ENCODE measurements at places on chromosomes 11 and 22.

GRCh38 chr11:78310500-78310909 lies 107.1 kb downstream of the GAB2 start:
- DNase-seq, result no peak

GRCh38 chr22:38338772-38339379 lies 21.6 kb upstream of the CSNK1E start:
- DNase-seq, result peak; percentile 34

DNA sequence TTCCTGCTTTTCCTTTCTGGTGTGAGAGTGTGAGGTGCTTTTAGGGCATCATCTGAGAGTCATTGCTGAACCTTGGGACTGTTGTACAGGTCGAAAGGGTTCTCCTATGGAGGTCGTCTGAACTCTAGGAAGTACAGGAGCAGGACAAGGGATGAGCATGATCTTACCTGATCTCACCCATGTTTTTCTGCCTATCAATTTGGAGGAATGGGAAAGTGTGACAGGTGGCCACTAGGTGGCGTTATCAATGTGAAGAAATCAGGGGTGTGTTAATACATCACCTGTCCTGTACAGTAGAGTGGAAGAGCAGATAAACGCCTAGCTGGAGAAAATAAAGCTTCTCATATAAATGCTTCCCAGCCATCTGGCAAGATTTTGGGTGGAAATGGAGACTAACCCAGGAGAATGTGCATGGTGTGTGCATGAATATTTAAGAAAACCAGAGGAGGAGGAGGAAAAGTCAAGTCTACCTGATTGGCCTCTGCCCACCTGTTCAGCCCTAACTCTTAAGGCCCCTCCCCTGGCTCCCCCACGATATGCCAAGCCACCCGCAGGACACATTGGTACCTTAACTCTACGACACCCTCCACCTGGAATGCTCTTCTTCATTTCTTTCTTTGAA lies 72.0 kb upstream of the NARS2 start:
- peak; percentile 88 for DNase-seq

- DNase-seq, result no peak
These were observed 550.7 kb downstream of the ETS1 start for GRCh38 chr11:128036556-128037093.

DNA sequence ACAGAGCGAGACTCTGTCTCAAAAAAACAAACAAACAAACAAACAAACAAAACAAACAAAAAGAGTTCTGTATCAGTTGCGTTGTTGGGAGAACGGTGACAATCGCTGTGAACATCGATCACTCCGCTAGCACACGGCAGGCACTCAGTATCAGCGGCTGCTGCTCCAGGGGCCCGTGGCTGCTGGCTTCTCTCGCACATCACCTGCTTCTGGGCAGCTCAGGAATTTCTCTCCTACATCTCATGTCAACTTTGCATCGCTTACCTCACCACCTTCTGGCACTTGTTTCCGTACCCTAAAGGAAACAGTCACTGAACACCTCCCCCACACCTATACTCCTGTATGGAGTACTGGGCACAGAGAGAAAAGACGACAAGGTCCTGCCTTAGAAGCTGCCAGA lies 70.3 kb upstream of the WNT7B start:
- peak; percentile 42 for DNase-seq

DNA sequence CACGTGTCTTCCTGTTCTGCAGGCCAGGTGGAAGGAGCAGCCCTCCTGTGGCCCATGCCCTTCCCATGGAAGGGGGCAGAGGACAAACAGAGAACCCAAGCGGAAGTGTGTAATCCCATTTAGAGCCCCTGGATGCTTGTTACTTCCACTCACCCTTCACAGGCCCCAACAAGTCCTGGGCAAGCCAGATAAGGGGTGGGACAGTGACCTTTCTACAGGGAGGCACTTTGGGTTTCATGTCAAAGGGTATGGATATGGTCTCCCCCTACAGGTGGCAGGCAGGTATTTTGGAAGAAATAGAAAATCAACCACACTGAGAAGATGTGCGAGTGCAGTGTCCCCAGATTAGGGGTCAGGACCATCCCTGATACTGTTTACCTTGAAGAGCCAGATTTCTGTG lies 11.4 kb downstream of the MPEG1 start:
- no peak for DNase-seq

DNA sequence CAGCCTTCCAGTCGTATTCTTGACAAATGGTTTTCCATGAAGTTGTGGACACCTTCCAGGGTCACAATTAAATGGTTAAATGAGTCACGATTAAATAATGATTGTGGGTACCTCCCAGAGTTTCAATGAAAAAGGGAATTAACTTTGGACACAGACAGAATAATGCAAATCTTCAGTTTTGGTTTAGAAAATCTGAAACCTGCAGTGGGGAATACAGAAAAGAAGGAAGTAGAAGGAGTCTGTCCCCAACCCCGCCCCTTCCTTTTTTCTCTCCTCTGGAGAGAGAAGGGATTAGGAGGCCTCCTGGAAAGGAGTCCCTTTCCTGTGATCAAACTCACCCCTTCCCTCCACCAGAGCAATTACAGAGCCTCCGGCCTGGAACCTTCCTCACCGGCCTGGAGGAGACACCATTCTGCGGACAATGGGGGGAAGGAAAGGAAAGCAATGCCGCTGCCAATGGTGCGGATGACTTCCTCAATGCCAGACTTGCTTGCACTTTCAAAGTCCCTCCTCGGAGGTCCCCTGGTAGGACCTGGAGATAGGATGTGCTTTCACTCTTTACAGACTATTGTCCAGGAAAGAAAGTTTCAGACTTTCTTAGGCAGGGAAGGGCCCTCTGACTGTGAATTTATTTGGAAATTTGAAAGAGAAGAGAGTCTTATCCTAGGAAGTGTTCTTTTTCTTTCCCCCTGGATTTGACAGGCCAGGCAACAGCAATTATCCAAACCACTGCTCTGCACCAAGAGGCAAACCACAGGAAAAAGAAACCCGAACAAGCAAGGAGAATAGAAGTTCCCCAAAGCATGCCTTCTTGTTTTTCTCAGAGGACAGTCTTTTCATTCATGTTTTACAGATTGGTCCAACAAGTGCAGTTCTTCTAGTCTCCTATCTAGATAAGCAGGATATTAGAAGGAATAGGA lies 86.8 kb downstream of the PTPRJ start:
- DNase-seq, result no peak

- peak; percentile 64 for DNase-seq
These were observed 1276.1 kb downstream of the LRRC4C start for GRCh38 chr11:40183073-40184064.

DNA sequence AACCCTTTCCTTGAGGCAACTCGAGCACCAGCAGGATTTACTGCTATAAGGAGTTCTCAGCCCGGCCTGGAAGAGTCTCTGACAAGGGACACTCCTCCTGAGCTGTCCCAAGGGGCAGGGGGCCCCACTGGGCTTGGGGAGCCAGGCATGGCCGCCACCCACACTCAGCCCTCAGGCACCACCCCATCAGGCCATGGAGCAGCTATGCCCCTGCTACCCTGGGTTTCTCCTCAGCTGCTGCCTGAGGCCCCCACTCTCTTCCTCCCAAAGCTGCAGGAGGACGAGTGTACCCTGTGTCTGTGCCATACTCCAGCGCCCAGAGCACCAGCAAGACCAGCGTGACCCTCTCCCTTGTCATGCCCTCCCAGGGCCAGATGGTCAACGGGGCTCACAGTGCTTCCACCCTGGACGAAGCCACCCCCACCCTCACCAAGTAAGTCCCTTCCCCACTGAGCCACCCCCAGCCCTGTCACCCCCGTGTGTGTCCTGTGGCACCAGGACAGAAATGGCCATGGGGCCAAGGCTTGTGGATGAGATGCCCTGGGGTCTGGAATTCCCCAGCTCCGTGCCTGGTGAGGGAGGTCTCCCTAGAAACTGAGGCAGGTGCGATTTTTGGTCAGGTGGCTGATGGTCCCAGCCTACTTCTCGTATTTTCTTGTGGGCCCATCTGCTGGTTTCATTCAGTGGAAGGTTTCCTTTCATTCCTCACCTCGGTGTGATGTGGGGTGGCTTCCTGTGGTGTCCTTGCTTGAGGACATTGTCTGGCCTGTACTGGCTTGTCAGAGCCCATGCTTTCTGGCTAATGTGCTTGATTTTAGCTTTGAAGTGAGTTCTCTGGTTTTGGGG lies 28.4 kb downstream of the TAB1 start:
- no peak for DNase-seq

DNA sequence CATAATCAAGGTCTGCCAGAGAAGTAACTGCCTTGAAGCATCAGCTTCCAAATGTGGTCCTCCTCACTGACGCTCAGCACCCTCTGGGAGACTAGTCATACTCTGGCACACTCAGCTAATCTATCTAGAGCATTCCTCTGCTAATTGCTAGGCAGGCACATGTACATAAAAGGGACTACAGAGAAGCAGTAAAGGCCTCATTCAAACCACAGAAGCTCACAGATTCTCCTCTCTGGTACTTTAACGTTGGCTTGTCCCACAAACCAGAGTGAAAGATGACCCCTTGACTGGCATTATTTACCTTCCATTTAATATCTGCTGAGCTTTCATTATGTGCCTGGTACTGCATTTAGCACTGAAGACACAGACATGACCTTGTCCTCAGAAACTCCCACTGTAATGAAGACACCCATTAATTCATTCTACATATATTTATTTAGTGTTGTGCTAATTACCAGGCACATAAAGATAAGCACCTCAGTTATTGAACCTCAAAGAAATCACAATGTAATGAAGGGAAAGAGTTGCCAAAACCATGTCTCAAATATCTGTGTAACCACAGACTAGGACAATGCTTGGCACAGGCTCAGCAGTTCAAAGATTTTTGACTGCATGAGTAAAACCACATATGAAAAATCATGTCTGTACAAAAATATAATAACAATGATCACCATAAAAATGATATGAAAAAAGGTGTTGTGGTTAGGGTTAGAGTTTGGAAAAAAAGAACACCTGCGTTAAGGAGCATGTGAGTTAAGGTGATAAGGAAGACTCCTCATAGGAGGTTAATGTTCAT lies 550.4 kb downstream of the DLG2 start:
- DNase-seq, result peak; percentile 66

- no peak for DNase-seq
These were observed 6.8 kb upstream of the PPM1F start for GRCh38 chr22:21959274-21960074.

GRCh38 chr11:19962053-19962800 lies 198.0 kb downstream of the DBX1 start:
- DNase-seq, result no peak

DNA sequence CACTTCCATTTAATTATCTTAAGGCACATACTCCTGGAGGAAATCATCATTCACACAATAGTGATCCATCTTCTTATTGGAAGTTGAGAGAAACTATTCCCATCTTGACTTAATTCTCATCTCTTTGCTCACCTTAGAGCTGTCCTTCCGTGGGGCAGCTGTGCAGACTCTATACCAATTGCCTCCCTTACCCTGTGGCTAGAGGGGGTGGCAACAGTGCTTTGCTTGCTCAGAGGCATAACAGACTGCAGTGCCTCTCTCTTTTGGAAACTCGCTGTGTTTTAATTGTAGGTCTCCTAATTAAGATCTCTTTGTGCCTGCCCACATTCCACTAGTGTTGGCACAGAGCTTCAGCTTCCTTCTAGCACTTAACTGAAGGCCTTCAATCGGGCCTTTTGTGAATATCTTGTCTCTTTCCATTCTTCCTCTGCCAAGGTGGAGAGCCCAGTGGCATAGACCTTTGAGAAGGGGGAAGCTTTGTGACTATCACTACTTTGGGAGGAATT lies 5.5 kb downstream of the KMT2A start:
- peak; percentile 25 for DNase-seq

DNA sequence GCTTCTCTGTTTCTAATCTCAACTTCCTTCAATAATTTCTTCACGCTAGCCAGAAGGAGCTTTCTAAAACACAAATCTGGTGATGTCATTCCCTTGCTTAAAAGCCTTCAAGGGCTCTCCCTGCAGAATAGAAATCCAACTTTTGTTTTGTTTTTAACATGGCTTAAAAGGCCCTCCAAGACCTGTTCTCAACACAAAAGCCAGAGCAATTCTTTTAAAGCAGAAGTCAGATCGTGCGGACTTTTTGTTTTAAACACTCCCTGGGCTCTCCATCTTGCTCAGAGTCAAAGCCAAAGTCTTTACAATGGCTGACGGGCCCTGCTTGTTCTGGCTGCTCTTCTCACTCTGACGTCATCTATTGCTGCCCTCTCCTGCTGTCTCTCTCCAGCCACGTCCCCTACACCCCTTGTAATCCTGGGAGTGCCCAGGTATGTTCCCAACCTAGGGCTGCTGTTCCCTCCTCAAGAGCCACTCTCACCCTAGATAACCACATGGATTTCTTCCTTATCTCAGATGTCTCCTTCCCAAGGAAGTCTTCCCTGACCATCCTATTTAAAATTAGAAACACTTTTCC lies 22.5 kb downstream of the TECTA start:
- no peak for DNase-seq

DNA sequence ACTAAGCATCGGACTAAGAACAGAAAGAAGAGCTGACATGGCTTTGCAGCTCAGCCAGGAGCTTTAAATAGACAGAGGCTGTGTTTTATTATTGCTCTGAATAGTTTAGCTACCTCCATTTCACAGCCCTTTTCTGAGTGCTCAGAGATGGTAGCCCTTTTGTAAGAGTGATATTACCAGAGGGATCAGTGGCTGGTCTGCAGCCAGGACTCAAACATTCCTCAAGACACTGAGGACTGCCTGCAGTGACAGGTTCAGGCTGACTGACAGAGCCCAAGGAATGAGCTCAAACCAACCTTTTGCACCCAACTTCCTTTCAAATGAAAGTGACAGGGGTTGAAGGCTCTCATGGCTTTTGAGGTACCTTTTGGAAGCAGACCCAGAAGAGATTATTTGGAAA lies 189.0 kb downstream of the DDX10 start:
- DNase-seq, result no peak

DNA sequence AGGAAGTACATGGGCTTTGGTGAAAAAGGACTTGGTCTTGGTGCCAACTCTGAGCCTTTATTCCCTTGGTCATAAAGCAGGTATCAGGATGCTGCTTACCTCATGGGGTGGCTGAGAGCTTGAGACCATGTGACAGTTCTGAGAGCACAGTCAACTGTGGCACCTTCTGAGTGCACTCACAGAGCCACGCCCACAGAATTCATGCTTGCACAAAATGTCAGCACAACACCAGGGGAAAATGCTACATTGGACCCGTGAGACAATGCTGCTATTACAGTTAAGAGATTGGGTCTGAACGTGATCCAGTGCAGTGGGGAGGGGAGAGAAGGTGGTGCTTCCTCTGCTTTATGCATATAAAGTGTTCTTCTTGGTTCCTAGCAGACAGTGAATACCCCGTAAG lies 79.5 kb upstream of the SPON1 start:
- DNase-seq, result peak; percentile 32

DNA sequence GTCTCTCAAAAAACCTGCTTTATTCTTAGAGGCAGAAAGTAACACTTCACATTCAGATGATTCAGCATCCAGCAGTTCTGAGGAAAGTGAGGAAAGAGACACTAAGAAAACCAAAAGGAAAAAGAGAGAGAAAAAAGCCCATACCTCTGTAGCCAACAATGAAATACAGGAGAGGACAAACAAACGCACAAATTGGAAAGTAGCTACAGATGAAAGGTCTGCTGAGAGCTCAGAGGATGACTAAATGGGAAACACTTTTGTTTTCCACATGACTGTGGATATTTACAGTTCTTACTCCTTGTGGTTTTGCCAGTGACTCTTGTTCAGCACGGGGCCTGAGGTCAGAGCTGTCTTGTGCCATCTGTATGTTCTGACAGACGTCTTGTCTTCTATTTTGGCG lies 3.8 kb downstream of the TIMM8B start:
- no peak for DNase-seq

- no peak for DNase-seq
These were observed 4.4 kb upstream of the SPDYC start for GRCh38 chr11:65165410-65166317.
